Non-pigmented ciliary epithelial cell (primary cell): ENCODE measurements at places on chromosomes 5 and 9.

DNA sequence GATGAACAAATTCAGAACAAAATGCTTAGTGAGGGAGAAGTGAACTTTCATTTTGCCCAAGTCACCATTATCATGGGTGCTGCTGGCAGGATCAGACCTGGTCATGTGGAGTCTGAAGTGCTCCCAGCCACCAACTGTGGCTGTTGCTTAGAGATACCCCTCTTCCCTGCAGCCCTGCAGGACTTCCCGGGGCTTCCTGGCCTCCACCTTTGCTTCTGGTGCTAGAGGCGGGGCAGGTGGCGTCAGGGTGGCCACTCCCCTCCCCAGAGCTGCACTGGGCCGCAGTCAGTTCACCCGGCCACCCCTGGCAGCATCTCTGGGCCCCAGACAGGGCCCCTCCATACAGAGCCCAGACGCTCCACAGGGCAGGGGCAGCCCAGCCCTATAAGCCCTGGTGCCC lies 30.0 kb upstream of the SLC12A7 start:
- DNase-seq: no peak

GRCh38 chr9:34507556-34507955 lies 15.2 kb downstream of the ENHO start:
- DNase-seq: no peak

DNA sequence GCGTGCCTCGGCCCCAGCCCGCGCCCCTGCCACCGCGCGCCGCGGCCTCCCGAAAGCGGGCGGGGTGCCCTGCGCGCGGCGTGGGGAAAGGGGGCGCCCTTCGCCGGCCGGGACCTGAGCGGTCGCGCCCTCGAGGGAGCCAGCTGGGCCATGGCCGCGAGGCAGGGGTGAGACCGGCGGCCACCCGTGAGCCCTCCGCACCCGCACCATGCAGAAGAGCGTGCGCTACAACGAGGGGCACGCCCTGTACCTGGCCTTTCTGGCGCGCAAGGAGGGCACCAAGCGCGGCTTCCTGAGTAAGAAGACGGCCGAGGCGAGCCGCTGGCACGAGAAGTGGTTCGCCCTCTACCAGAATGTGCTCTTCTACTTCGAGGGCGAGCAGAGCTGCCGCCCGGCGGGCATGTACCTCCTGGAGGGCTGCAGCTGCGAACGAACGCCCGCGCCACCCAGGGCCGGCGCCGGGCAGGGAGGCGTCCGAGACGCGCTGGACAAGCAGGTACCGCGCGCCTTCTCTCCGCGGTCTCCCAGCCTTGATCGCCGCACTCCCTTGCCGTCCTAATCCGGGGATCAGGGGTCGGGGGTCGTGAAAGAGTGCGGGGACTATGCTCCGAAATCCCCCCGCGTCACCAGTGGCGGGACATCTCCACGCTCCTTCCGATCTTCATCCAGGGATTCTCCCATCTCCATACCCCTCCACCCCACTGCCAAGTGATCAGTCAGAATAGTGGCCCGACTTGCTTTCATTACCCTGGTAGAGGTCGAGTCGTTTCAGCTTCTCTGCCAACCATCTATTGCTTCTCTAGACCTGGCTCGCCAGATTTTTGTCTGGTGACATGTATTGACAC lies 590 bp downstream of the RASGRF2 start:
- DNase-seq: no peak

- DNase-seq: no peak
These were observed 490.4 kb downstream of the IRX1 start for GRCh38 chr5:4086081-4086480.

DNA sequence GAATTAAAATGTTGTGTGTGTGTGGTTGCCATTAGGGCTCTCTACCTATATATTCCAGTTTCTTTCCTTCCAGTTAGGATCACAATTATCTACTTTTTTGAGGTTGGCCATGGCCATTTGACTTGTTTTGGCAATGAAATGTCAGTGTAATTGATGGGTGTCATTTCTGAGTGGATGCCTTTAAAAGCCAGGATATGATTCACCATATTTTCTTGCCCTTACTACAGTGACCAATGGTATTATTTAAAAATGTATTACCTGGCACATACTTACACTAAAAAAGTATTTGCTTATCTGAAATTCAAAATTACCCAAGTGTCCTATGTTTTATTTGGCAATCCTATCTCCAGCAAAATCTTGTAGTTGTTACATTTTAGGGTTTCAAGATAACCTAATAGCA lies 258.7 kb upstream of the ACTBL2 start:
- DNase-seq: no peak

DNA sequence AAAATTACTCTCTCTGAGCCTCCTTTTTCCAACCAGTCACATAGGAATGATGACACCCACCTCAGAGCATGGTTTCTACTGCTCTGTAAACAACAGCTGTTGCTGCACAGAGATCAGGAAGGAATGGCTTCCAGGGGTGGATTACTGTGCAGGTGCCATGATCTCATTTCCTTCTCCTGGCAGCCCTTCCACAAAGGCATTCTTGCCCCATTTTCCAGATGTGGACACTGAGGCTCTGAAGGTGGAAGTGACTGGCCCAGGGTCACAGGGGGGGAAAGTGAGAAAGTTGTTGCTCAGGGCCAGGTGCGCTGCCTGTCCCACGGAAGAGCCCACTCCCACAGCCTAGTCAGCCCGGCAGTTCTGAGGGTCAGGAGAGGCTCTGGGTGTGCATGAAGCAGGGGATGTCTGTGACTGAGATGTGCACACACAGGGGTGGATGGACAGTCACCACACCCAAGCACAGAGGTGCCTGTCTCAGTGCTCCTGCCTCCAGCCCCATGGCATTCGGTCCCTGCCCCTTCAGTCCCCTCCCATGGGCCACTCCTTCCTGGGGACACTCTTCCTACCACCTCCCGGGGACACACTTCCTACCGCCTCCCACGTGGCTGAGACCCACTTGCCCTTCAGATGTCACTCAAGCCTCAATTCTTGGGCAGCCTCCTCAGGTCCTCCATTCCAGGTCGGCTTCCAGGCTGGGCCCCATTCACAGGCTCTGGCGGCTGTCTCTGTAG lies 17.0 kb downstream of the FGFR4 start:
- no peak for DNase-seq

DNA sequence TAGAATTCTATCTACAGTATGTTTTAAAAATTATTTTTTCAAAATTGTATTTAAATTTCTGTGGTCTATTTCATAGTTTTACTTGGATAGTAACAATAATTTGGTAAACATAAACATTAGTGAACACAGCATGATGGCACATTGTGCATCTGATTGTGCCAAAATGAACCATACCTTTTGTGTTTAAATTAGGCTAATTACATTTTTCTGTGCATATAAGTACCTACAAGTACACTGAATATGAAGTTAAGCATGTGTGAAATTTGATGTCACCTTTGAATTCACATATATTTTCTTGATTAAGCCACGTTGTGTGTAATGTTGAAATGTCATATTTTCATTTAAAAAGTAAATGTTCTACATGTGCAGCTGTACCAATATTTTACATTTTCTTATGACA lies 13.4 kb downstream of the PBX3 start:
- DNase-seq: no peak

- no peak for DNase-seq
These were observed 99.8 kb downstream of the TAF11L14 start for GRCh38 chr5:17734011-17734410.

GRCh38 chr5:116785106-116785505 lies 210.5 kb upstream of the SEMA6A start:
- no peak for DNase-seq

GRCh38 chr5:177355868-177356168 lies 1.9 kb upstream of the RGS14 start:
- no peak for DNase-seq

DNA sequence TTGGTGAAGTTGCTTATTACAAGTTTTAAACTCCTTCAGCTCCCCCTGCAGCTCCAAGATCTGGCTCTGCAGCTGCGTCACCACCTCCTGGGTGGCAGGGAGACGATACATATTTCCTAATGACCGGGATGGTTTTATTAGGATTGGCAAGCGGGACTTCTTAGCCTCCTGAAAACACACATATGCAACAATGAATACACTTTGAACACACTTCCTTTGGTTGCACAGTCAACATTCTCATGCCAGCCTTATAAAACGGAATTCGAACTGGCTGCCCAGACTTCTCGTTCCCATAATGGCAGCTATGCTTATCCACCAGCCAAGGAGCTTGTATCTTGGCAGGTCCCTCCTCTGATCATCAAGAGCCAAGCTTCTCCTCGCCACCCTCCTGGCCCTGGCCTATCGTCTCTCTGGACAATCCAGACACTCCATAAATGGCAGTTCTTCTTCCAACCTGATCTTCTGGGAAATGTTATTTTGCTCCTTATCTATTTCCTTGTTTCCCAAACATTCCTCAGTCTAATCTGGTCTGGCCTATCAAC lies 131.9 kb downstream of the CDK5RAP2 start:
- no peak for DNase-seq

DNA sequence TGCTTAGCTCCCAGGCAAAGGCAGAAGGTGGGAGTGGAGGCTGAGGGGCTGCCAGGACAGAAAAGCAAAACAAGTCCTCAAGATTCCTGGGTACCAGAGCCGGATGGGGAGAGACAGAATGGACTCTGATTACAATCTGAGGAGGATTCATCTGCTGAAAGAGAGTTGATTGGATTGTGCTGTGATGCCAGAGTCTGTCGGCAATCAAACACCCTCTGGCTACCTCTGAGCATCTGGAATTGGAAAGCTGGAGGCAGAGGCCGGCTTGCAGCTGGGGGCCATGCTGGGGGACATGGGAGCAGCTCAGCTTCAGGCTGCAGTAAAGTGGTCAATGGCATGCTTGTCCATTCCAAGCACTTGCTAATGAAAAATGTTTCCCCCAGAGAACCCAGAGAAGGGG lies 59.3 kb downstream of the ASTN2 start:
- DNase-seq: no peak

DNA sequence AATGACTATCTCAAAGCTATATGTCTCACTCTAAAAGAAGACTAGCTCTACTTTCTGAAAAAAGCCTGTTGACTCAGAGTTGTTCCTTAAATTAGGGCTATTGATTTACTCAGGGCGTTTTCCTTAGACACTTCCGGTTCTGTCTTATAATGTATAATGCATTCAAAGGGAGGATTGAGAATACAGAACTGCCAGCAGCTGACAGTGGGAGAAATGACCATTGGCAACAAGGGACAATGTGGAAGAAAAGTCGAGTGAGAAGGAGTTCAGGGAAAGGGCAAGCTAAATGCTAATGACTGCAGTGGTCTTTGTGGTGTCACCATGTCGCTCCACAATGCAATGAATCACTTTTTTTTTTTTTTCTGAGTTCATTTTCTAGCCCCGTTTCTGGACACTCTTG lies 65.7 kb upstream of the ANKH start:
- no peak for DNase-seq

- DNase-seq: no peak
These were observed 1.1 kb upstream of the FYB1 start for GRCh38 chr5:39220280-39221030.

- DNase-seq: no peak
These were observed 80.0 kb downstream of the AK8 start for GRCh38 chr9:132797861-132798659.

DNA sequence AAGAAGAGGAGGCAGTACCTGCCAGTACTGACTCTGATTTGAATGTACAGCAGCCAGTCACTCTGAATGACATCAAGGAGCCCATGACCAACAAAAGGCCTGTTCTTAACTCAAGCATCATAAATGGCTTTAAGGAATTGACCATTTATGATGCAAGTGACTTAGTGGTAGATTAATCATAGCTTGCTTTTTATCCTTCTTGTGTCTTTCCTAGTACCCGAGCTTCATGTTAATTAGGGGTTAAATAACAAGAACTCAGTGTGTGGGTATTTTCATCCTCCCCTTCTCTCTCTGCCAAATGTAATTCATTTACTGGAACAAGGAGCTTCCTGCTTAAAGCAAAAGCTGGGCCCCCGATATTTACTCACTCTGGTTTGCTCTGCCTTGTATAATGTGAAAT lies 146.5 kb downstream of the UNC13B start:
- no peak for DNase-seq

GRCh38 chr9:98438666-98439065 lies 183.2 kb upstream of the TBC1D2 start:
- no peak for DNase-seq

GRCh38 chr5:148961261-148962199 lies 101.3 kb downstream of the SH3TC2 start:
- DNase-seq: no peak

DNA sequence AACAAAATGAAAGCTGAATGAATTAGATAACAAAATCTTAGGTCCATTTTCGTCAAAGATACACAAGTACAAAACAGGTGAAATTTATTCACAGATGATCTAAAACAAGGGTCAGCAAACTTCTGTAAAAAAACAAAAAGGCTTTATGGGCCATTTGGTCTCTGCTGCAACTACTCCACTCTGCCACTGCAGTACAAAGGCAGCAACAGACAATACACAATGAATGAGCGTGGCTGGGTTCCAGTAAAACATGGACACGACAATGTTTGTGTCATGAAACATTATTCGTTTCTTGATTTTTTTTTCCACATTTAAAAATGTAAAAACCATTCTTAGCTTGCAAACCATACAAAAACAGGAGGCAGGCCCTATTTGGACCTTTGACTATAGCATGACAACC lies 71.9 kb downstream of the ECPAS start:
- DNase-seq: no peak

DNA sequence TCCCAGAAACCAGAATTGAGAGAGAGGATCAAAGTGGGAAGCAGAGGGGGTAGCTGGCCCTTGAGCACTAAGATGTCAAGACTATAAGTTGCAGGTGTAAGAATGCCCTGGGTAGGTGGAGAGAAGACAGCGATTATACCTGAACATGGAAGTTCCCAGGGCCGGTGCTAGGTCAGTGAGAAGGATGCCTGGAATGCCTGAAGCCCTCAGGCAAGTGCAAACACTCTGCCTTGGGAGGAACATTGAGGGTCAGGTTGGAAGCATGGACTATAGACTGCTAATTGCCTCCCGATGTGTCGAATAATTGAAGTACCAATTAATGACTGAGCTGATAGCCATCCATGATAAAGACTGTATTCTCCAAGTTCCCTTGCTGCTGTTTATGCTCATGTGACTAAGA lies 185.5 kb downstream of the DMRT2 start:
- DNase-seq: no peak

DNA sequence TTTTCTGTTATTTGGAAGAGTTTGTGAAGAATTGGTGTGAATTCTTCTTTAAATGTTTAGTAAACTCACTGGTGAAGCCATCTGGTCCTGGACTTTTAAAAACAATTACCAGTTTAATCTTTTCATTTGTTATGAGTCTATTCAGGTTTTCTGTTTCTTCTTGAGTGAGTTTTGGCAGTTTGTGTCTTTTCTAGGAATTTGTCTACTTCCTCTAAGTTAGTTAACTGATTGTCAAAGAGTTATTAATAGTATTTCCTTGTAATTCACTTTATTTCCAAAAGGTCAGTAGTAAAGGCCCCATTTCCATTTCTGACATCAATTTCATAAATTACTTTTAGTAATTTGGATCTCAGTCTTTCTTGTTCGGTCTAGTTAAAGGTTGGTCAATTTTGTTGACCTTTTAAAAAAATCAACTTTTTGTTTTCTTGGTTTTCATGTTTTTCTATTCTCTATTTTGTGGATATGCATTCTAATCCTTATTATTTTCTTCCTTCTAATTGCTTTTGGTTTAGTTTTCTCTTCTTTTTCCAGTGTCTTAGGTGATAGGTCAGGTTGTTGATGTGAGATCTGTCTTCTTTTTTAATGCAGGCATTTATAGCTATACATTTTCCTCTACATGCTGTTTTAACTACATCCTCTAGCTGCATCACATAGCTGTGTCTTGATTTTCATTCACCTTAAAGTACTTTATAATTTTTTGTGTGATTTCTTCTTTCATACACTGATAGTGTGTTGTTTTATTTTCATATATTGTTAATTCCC lies 7.3 kb upstream of the SMIM3 start:
- no peak for DNase-seq
